Activated B cell treated with CpG ODN at 0.5 μM for 24 hours (primary cell): ENCODE measurements at places on chromosomes 12 and 14. TPM values are rescaled to one million over a fixed set of nuclear protein-coding genes. Genes with fewer than 3 reads are reported as not detected.

DNA sequence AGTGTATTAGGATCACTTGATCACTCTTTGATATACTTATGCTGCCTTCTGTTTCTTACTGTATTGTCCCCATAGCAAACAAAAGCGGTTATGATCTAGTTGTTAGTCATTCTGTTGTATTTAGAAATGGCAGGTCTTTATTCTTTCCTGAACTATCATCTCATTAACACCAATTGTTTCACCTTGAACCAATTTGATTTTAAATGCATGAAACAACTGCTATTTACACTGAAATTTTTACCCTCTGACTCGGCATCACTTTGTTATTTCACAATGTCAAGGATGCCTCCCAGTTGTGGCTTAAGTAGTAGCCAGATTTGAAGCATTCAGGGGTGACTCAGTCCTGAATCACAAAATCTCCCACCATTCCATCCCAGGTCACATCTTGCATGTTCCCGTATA is 303.5 kb downstream of the EGLN3 start:
- no peak for DNase-seq

GRCh38 chr12:21252070-21252469 is 82.6 kb downstream of the SLCO1A2 start:
- no peak for DNase-seq

GRCh38 chr14:75092698-75093097 is 23.3 kb downstream of the ZC2HC1C start:
- no peak for DNase-seq

GRCh38 chr12:53005215-53005985 is 856 bp upstream of the EIF4B start:
- DNase-seq = no peak

- DNase-seq = no peak
Measured at GRCh38 chr14:102029956-102030355, 56.9 kb downstream of the HSP90AA1 start.

DNA sequence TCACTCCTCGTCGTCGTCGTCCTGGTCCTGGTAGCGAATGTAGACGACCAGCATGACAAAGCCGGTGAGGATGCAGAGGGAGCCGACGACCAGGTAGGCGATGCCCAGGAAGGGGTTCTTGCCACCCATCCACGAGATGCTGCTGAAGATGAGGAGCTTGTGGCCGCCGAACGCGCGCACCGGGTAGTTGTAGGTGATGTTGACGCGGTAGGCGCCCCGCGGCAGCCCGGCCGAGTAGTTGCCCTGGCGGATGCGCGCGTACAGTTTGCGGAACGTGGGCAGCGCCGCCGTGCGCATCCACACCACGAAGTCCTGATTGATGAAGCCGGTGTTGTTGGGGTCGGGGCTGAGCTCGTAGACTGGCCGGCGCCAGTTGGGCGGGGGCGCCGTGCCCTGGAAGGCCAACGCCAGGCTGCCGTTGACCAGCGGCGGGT is 1.0 kb downstream of the TMEM30B start:
- DNase-seq = no peak

GRCh38 chr12:106030210-106031071 is 108.3 kb downstream of the NUAK1 start:
- DNase-seq = no peak

GRCh38 chr14:68785534-68786490 is 7.1 kb downstream of the ZFP36L1 start:
- DNase-seq = no peak

DNA sequence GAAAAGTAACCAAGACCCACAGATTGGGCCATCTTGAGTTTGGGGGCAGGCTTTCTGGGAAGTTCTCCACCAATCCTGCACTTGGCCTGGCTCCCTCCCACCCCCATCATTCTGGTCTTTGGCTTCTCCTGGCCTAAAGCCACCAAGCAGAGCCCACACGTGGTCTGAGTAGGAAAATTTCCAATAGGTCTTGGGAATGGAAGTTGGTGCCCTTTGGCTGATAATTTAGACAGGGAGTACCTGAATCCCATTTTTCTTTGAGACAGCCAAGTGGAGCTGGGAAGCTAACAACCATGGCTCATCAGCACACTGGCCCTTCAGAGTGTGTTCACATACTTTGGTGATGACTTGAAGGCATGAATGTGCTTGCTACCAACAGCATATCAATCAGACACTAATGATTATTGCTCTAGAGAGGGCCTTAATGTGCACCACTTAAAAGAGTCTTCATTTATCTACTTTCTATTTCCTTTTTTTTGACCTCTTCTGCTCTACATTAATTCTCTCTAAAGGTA is 156.0 kb downstream of the EGLN3 start:
- no peak for DNase-seq

The OLR1 gene
- 0.12 TPM in 1 of 2 replicates, not detected in the other for total RNA-seq

The KCNH3 gene
- 0.27 and 0.44 TPM in 2 replicates for total RNA-seq

The CLEC4C gene
- 0.44 TPM in 1 of 2 replicates, not detected in the other for total RNA-seq

The MYO1H gene
- not detected in 2 replicates for total RNA-seq

The GALNT8 gene
- 1.4 and 1.5 TPM in 2 replicates for total RNA-seq
